ENCODE measurements at places on chromosomes 1 and 21. TPM values are rescaled to one million over a fixed set of nuclear protein-coding genes. Genes with fewer than 3 reads are reported as not detected.

GBP5 gene
- not detected for total RNA-seq

HAO2 gene
- total RNA-seq = not detected

PROK1 gene
- total RNA-seq = not detected

OR6N1 gene
- total RNA-seq = not detected

DNA sequence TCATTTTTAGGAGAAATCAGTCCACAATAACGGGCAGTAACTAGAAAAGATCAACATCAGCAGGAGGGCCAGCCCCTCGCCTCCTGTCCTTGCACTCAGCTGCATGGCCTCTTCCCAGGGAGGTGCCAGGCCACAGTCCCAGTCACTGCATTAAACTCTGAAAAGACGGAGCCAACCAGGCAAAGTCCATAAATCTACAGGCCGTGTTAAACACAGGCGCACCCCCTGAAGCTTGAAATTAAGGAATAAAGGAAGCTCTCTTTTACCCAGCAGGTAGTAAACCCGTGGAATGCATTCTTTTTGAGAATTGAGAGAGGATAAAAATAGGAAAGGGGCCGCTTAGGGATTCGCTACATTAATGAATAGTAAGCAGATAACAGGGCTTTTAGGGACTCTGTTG, 18.4 kb downstream of the H6PD start:
- DNase-seq = no peak
- no peak overlapping the region for H3K27ac ChIP-seq
- H3K27me3 ChIP-seq = no peaks in the 10 kb centered on the region

DNA sequence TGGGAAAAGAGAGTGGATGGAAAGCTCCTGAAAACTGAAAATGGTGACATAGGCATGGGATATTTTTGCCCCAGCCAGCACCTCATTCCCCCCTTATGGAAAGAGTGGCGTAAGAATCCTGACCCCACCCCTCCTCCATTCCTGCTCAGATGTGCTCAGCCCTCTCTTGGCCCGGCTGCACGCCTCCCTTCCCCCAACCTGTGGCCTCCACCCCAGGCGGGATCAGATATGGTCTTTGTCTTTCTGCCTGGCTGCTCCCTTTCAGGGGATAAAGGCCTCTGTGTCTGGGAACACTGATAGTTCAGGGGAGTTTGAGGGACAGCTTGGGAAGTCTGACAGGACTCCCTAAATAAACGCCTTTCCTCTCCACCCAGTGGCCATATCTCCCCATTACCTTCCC, 49.8 kb downstream of the KIRREL1 start:
- DNase-seq = no peak
- H3K27ac ChIP-seq = peak overlapping the region; percentile 9
- no peaks in the 10 kb centered on the region for H3K27me3 ChIP-seq
- no peak overlapping the region for H3K4me3 ChIP-seq
- H3K4me1 ChIP-seq = peaks cover 13% of the 10 kb centered on the region
- peaks cover 1% of the 10 kb centered on the region for H3K36me3 ChIP-seq

GRCh38 chr1:70427976-70428375, 16.9 kb downstream of the CTH start:
- H3K4me3 ChIP-seq = no peak overlapping the region
- H3K27me3 ChIP-seq = no peaks in the 10 kb centered on the region
- H3K27ac ChIP-seq = no peak overlapping the region
- H3K36me3 ChIP-seq = peaks cover 26% of the 10 kb centered on the region
- DNase-seq = no peak

- H3K4me3 ChIP-seq = no peak overlapping the region
- peaks cover 6% of the 10 kb centered on the region for H3K36me3 ChIP-seq
- peak overlapping the region; percentile 90 for H3K27ac ChIP-seq
- H3K4me1 ChIP-seq = peaks cover 23% of the 10 kb centered on the region
Observed at GRCh38 chr1:218347723-218348627, 2.8 kb downstream of the TGFB2 start.

GRCh38 chr1:64986903-64987871, 20.8 kb upstream of the JAK1 start:
- H3K27me3 ChIP-seq = no peaks in the 10 kb centered on the region
- peaks cover 1% of the 10 kb centered on the region for H3K36me3 ChIP-seq
- no peak overlapping the region for H3K27ac ChIP-seq

DNA sequence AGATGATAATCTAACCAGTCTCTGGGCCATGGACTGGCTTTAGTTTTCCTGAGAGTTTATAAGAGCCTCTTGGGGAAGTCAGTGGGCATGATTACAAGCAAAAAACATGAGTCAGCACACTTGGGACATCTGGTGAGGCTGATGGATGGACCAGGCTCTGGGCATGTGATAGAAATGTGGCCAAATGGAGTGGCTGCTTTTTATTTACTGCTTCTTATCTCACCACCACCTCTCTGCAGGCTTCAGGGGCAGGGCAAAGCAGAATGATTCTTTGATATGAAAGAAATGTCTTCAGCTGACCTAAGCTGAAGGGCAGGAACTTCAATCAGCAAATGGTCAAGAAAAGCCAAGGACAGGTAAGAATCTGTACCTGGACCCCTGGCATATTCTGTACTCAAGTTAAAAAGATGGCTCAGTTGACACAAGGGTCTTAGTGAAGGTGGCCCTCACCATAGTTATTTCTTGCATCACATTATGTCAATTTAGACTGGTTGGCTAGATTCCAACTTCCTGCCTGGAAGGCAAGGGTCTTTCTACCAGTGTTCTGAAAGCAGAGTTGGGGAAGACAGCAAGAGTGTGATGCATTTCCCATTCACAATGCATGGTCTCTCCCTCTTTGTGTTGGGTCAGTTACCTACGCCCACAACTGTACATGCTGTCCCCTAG, 162.8 kb downstream of the FASLG start:
- no peak for DNase-seq
- H3K4me1 ChIP-seq = peaks cover 1% of the 10 kb centered on the region
- no peak overlapping the region for H3K27ac ChIP-seq
- H3K27me3 ChIP-seq = no peaks in the 10 kb centered on the region
- H3K36me3 ChIP-seq = no peaks in the 10 kb centered on the region

Measured in progenitor cell of endocrine pancreas (in vitro differentiated cells).